NCI-H1930 (cell line): ENCODE measurements at places on chromosomes 13 and 19.

- DNase-seq = no peak
Measured at GRCh38 chr19:46470376-46470775, 987 bp downstream of the PNMA8A start.

DNA sequence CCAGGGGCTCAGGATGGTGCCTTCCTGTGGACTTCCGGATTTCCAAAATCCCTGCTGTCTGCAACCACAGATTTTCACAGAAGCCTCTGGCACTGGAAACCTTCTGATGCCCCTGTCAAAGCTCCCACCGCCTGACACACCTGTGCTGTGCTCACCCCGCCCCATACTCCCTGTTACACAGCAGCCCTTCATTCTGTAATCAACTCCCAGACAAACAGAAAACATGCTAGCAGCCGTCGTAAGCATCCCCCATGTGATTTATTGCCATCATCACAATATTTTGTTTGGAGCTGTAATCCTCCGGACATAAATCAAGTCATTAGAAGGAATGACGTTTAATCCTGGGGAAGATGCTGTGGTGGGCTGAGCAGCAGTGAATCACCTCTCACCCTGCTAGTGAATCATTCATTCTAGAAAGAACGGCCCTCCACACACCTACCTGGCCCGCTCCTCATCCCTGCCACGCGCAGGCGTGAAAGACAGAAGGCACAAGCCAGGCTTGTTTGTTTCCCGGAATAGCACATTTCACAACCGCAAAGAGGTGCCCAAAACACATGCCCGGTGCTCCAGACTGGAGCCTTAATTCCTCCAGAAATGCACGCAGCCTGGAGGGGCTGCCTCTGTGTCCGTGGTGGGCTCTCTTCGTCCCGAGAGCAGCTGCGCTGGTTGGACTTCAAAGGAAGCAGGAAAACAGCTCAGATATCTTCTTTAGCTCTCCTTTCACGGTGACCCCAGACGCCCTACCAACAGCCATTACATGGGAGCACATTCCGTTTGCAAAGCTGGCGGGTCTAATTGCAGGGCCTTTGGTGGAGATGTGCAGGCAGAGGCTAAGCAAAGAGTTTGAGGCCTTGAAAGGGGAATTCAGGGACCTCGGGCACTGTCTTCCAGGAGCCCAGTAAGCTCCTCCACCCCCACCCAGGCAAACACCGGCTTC lies 41.3 kb upstream of the KCTD15 start:
- DNase-seq = no peak

DNA sequence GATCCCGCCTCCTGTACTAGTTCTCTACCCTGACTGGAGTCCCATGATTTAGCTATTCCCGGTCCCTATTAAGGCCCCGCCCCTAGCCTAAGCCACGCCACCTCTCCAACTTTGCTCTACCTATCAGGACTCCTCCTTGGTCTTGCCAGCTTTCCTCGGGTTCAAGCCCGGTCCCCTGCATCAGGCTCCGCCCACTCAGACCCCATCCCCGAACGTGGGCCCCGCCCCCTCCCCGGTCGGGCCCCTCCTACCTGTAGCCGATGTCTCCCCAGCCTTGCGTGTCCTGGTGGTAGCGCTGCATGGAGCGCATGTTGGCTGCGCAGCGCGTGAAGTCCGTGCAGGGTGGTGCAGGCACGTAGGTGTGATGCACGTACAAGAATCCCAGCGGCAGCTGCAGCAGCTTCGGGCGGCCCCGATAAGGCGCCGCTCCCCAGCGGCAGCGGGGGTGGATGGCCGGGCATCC lies 7.3 kb upstream of the RASAL3 start:
- no peak for DNase-seq

GRCh38 chr13:88104576-88104975 lies 433.4 kb downstream of the SLITRK5 start:
- DNase-seq = no peak

- no peak for DNase-seq
Measured at GRCh38 chr19:14237014-14237941, 31.3 kb upstream of the ADGRL1 start.

DNA sequence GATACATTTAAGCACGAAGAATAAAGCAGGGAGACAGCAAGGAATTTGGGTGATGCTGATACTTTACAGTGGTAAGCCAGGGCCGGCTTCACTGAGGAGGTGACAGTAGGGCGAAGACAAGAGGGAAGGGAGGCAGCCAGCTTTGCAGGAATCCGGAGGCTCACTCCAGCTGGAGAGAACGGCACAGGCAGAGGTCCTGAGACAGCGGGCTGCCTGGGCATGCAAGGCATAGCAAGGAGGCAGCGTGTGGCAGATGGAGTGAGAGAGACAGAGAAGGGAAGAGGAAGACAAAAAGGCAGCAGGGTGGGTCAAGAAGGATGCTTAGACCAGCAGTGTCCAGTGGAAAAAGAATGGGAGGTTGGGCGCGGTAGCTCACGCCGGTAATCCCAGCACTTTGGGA lies 83.2 kb upstream of the WASF3 start:
- no peak for DNase-seq

GRCh38 chr13:32804673-32805230 lies 211.5 kb upstream of the KL start:
- DNase-seq = peak; percentile 66

DNA sequence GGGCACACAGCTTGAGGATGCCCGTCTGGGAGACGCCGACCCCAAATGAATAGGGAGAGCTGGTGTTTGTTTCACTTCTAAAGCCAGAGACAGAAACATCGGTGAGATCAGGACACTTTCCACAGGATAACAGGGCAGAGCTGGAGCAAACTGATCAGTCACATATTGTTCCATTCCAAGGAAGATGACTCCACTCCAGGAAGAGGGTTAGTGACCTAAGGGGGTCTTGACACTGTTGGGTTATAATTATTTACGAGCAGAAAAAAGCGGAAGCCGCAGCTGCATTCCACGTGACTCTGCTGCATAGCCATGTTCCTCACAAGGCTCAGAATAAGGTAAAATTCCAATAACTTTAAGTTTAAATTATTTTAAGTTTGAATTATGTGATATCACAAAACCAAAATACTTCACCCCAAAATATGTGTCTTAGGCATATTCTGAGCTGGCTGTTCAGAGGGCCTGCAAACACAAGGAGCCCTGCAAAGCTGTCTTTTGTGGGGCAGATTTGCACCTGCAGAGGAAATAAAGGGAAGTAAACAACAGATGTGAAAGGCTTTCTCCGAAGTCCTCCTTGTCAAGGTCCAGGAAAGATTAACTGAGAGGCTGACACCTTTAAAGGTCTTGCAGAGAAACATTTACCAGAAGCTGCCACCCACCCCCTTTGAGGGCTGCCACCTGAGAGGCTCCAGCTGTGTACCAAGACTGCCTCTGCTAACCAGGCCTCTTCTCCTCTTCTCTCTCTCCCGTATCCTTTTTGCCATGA lies 819.2 kb downstream of the UQCRFS1 start:
- no peak for DNase-seq

GRCh38 chr13:37662624-37663023 lies 64.1 kb upstream of the POSTN start:
- no peak for DNase-seq

DNA sequence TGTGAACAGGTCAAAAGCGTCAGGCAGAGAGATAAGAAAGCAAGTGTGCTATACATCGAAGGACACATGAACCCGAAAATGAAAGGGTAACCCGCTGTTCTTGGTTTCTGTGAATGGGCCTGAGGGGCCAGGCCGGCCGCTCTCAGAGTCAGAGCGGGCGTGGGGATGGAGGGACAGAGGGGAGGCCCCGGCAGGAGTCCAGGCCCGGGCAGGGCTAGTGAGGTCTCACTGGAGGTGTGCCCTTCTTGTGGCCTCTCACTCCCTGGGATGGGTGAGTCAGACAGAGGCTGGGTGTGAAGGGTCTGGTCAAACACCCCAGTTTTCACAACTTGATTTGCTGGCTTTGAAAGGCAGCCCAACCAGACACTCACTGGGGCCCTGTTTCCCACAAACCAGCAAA lies 17.4 kb upstream of the NDUFS7 start:
- no peak for DNase-seq

GRCh38 chr13:24649688-24650043 lies 30.5 kb upstream of the ATP12A start:
- no peak for DNase-seq

DNA sequence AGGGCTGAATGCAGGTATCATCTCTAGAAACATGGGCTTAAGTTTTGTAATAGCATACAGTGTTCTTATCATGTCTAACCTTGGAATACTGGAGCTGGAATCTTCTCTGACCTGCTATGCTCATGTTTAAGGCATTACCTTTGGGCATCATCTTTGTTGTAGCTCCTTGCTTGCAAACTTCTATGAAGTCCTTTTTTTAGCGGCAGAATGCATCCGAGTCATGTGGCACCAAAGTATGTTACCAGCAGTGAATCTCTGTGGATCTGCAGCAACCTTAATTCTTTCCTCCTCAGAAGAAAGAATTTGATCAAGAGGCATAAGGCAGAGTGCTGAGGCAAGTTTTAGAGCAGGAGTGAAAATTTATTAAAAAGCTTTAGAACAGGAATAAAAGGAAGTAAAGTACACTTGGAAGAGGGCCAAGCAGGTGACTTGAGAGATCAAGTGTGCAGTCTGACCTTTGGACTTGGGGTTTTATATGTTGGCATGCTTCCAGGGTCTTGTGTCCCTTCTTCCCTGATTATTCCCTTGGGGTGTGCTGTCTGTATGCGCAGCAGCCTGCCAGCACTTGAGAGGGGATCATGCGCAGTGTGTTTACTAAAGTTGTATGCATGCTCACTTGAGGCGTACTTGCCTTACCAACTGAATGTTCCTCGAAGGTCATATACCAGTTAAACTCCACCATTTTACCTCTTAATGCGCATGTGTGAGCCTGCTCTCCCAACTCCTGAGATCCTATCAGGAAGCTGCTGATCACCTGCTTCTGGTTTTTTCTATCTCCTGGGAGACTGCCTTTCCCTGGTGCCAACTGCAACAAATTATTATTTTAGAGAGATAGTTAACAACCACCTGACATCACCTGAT lies 115.5 kb downstream of the LACC1 start:
- no peak for DNase-seq

GRCh38 chr19:49954933-49955332 lies 6.0 kb downstream of the SIGLEC11 start:
- no peak for DNase-seq

- DNase-seq = no peak
Measured at GRCh38 chr13:79196366-79196765, 209.7 kb downstream of the RBM26 start.

GRCh38 chr19:43820884-43821215 lies 6.3 kb upstream of the ZNF283 start:
- DNase-seq = no peak

DNA sequence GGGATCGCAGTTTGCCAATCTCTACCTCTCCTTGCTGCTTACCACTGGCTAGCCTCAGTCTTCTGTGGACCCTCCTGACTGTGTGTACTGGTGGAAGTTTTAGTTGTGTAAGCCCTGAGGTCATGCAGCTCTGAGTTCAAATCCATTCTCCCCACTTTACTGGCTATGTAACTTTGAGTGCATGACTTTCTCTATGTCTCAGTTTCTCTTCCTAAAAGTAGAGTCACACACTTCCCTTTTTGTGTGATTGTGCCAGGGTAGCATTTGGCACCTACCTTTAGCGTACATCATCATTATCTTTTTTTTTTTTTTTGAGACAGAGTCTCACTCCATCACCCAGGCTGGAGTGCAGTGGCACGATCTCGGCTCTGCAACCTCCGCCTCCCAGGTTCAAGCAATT lies 70.3 kb downstream of the MAP4K1 start:
- DNase-seq = no peak

DNA sequence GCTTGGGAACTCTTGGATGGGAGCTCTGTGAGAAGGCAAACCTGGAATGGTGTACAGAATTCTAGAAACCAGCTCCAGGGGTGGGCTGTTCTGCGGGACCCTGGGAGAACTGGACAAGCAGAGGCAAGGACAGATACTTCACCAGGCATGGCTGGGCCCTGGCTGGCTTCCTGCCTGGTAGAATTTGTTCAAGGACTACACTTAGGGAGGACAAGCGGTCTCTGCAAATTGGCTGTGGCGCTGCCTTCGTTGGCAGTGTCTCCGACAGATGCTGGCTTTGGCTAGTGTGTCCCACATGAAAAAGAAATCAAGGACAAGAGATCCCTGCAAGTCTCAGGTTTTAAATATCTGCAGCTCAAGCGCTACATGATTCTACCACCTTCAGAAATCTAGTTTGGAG lies 12.4 kb downstream of the CEBPG start:
- DNase-seq = no peak

GRCh38 chr13:110361365-110361911 lies 54.4 kb downstream of the COL4A2 start:
- DNase-seq = no peak

GRCh38 chr13:100473087-100473486 lies 115.5 kb downstream of the GGACT start:
- DNase-seq = peak; percentile 32

DNA sequence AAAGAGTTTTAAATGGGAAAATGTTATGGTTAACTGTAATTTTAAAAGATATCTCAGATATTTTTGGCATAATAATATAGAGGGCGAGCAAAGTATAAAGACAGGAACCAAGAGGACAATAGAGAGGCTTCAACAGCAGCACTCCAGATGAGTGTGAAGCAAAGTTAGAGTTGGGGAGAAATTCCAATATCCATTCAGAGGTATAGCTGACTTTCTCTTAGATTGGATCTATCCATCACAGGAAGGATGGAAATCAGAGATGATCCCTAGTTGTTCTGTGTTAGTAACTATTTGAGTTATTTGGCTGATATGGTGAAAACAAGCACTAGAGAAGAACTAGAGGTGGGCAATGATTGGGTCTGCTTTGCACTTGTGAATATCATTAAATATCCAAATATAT lies 786.0 kb upstream of the KLHL1 start:
- DNase-seq = no peak

DNA sequence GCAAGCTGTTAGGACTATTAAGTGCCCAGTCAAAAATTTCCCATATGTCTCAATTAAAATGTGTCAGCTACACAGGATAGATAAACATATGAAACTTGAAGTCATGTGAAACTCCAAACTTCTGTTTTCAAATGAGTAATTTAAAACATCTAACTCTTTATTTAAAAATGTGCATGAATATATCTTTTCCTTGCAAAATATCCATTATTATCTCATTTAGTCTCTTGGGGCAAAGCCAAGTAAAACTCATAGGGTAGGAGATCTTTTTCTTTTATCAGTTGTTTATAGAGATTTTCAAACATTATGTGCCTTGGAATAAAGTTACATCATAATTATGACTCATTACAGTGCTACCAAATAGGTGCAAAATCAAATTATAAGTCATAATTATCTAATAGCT lies 2020.1 kb upstream of the PRR20A start:
- DNase-seq = no peak

GRCh38 chr13:40231751-40232150 lies 434.7 kb downstream of the FOXO1 start:
- DNase-seq = no peak
